ENCODE measurements at places on chromosomes 16 and 17. TPM values are rescaled to one million over a fixed set of nuclear protein-coding genes. Genes with fewer than 3 reads are reported as not detected.

DNA sequence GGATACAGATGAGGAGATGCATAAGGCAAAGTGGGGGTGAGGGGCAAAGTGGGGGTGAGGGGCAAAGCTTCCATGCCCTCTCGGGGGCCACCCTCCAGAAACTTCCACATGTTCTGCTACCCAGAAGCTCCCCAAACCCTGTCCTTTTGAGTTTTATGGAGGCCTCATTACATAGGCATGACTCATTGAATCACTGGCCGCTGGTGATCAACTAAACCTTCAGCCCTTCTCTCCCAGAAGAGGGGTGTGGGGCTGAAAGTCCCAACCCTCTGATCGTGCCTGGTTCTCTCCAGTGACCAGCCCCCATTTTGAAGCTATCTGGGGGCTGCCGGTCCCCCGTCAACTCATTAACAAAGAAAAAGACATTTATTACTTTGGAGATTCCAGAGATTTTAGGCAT lies 27.5 kb downstream of the ITGAE start:
- H3K27ac ChIP-seq: peak overlapping the region; percentile 79
- no peak overlapping the region for H3K4me3 ChIP-seq
- no peaks in the 10 kb centered on the region for H3K27me3 ChIP-seq
- H3K4me1 ChIP-seq: peaks cover 10% of the 10 kb centered on the region

- H3K27me3 ChIP-seq: peaks cover 5% of the 10 kb centered on the region
- H3K4me3 ChIP-seq: no peak overlapping the region
- H3K36me3 ChIP-seq: peaks cover 2% of the 10 kb centered on the region
- DNase-seq: no peak
- H3K4me1 ChIP-seq: peaks cover 15% of the 10 kb centered on the region
Measured at GRCh38 chr16:57576429-57576870, 34.0 kb downstream of the ADGRG5 start.

GRCh38 chr17:62998166-62998565 lies 32.1 kb downstream of the TANC2 start:
- peak overlapping the region; percentile 72 for H3K27ac ChIP-seq
- DNase-seq: no peak
- no peaks in the 10 kb centered on the region for H3K27me3 ChIP-seq

GRCh38 chr17:76689859-76690258 lies 20.9 kb downstream of the MXRA7 start:
- peaks cover 3% of the 10 kb centered on the region for H3K36me3 ChIP-seq
- no peak for DNase-seq
- H3K27me3 ChIP-seq: no peaks in the 10 kb centered on the region
- H3K4me1 ChIP-seq: peaks cover 61% of the 10 kb centered on the region
- no peak overlapping the region for H3K4me3 ChIP-seq

DNA sequence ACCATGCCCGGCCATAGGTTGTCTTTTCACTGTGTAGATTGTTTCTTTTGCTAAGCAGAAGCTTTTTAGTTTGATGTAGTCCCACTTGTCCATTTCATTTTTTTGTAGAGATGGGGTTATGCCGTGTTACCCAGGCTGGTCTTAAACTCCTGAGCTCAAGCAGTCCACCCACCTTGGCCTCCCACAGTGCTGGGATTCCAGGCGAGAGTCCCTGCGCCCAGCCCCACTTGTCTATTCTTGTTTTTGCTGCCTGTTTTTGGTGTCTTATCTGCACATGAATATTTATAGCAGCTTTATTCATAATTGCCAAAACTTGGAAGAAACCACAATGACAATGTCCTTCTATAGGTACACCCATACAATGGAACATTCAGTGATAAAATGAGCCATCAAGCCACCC lies 18.8 kb upstream of the SBK1 start:
- peaks cover 7% of the 10 kb centered on the region for H3K4me1 ChIP-seq
- no peaks in the 10 kb centered on the region for H3K36me3 ChIP-seq
- H3K4me3 ChIP-seq: no peak overlapping the region
- no peak for DNase-seq
- no peak overlapping the region for H3K27ac ChIP-seq

- no peaks in the 10 kb centered on the region for H3K36me3 ChIP-seq
- peaks cover 4% of the 10 kb centered on the region for H3K27me3 ChIP-seq
- H3K27ac ChIP-seq: peak overlapping the region; percentile 88
- H3K4me3 ChIP-seq: no peak overlapping the region
- DNase-seq: no peak
Measured at GRCh38 chr16:10827691-10828341, 9.2 kb upstream of the TVP23A start.

DNA sequence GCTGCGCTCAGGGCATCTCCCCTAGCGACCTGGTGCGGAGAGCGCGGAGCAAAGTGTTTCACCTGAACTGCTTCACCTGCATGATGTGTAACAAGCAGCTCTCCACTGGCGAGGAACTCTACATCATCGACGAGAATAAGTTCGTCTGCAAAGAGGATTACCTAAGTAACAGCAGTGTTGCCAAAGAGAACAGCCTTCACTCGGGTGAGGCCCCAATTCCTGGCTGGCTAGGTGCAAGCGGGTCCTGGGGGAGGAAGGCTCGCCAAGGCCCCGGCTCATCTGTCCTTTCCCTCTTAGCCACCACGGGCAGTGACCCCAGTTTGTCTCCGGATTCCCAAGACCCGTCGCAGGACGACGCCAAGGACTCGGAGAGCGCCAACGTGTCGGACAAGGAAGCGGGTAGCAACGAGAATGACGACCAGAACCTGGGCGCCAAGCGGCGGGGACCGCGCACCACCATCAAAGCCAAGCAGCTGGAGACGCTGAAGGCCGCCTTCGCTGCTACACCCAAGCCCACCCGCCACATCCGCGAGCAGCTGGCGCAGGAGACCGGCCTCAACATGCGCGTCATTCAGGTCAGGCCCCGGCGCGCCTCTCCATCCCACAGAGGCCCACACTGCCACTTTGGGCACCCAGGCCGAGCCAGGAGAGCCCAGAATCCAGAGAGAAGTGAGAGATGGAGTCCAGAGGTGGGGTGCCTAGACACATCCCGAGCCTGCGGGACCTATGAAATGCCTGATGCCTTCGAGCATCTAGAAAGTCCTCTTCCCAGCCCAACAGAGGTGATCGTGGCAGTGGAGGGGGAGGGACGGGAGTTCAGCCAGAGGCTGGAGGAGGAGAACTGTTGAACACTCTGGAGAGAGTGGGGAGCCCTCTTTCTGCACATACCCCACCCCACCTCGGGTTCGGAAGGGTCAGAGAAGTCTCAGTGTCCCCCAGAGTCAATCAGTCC lies 3.3 kb downstream of the LHX1 start:
- peaks cover 32% of the 10 kb centered on the region for H3K4me1 ChIP-seq
- DNase-seq: no peak
- H3K27ac ChIP-seq: no peak overlapping the region
- peaks cover 74% of the 10 kb centered on the region for H3K27me3 ChIP-seq
- no peak overlapping the region for H3K4me3 ChIP-seq

DNA sequence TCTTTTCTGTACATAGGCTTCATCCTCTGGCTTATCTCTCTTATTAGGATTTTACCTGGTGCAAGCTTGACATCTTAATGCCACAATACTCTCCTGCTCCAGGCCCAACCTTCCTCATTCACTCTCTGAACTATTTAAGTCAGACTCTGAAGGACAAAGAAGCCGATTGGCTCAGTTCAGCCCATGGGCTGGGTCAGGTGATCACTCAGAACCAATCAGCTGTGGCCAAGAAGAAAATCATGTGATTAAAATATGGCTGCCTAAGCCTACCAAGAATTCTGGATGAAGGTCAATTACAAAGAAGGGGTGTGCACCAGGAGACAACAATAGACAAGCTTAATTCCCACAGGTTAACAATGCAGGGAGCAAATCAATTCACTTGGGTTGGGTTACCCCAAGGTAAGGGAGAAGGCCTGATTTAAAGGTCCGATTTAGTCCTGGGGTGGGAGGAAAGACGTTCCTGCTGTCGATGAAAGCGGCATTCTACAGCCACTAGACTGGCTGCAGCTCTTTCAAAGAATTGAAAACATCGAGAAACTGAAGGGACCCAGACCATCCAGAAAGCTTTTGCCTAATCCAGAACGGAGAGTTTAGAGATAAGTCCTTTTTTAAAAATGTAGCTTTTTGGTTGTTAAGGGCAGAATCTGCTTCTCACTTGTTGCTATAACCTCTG lies 42.9 kb upstream of the NFAT5 start:
- no peak overlapping the region for H3K27ac ChIP-seq
- H3K27me3 ChIP-seq: no peaks in the 10 kb centered on the region
- DNase-seq: no peak
- no peaks in the 10 kb centered on the region for H3K36me3 ChIP-seq
- H3K4me1 ChIP-seq: peaks cover 29% of the 10 kb centered on the region

DNA sequence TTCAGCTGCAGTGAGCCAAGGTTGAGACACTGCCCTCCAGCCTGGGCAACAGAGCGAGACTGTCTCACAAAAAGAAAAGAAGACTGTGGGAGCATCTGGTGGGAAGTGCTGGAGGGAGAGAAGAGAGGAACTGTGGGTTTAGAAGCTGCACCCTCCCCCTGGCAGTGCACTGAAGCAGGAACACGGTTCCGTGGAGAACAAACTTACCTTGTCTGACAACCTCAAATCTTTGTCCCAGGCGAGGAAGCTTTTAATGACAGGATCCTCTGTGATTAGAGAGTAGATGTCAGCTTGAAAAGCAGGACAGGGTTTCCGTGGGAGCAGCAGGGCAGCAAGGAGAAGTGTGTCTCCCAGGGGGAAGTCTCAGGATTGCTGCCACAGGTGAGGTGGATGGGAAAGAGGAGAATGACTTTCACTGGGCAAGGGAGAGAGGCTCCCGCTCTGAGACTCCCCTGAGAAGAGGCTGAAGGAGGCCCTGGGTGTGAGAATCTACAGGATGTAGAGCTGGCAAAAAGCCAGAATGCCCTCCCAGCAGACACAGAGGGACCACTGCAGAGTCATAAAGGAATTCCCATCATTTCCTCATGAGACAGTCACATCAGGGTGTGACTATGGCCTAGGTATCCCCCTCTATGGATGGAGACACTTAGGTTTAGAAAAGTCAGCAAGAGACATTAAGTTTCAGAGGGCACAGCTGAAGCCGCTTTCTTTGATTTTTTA lies 22.9 kb downstream of the PRR11 start:
- H3K27me3 ChIP-seq: no peaks in the 10 kb centered on the region
- H3K4me3 ChIP-seq: no peak overlapping the region
- peaks cover 6% of the 10 kb centered on the region for H3K36me3 ChIP-seq
- no peak overlapping the region for H3K27ac ChIP-seq

- no peak overlapping the region for H3K27ac ChIP-seq
- H3K36me3 ChIP-seq: peaks cover 6% of the 10 kb centered on the region
- H3K4me1 ChIP-seq: no peaks in the 10 kb centered on the region
- no peak overlapping the region for H3K4me3 ChIP-seq
- H3K27me3 ChIP-seq: peaks cover 28% of the 10 kb centered on the region
Measured at GRCh38 chr16:73288520-73288919, 240.6 kb upstream of the ZFHX3 start.

DNA sequence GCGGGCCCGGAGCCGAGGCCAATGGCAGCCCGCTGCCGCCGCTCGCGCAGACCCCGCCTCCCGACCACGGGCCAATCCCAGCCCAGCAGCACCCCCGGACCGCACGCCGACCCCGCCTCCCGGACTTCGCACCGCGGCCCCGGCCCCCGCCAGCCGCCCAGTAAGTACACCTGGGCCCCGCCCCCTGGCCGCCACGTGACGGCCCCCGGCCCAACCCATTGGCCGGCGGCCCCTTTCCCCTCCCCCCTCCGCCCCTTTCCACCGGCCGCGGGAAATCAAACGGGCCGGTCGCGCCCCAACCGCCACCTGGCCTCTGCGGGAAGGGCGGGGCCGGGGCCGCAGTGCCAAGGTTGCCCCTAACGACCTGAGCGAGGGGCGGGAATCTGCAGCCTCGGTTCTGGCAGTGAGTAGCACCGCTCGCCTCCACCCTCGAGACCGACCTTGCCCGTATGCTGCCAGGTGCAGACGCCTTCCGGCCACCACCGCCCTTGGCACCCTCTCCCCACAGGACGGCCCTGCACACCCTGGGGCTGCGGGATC lies at the start of gene YBX2:
Gene YBX2 (minus strand): TSS at position 26 of the 540 bp plus-strand sequence. CDS start 139 bp downstream, outside the sequence.
- no peak within 1 kb of the TSS for H3K27ac ChIP-seq
- H3K4me3 ChIP-seq: peak within 1 kb of the TSS; percentile 55
- peaks cover 22% of the 10 kb centered on the region for H3K4me1 ChIP-seq

DNA sequence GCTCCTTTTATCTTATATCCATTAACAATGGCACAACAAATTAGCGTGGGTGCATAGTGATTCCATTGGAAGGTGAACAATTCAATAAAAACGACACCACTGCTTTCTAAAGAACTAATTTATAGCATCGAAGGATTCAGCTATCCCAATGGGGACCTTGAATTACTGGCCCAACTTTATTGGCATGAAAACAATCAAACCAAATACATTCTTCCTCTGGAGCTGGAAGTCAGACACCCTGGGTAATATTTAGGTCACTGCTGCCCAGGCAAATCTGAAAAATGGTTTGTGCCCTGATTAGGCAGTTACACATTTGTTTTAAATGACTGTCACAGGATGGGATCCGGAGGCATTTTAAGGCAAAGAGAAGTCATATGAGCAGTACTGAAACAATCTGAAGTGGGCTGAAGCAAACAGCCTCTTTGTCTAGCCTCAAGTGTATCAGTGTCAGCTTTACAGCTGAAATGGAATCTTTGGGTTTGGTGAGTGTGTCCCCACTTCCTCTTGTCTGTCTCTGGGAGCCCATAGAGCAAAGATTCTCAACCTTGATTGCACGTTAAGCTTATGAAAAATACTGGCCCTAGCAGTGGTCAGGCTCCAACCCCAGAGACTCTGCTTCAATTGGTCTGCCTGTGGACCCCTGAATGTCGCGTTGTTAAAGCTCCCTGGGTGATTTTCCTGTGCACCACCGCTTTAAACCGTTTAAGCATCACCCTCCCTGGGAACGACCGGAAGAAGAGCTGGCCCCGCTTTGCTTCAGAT lies 30.3 kb downstream of the CDK5R1 start:
- peaks cover 15% of the 10 kb centered on the region for H3K4me1 ChIP-seq
- H3K36me3 ChIP-seq: peaks cover 3% of the 10 kb centered on the region
- H3K27ac ChIP-seq: no peak overlapping the region
- DNase-seq: no peak
- no peaks in the 10 kb centered on the region for H3K27me3 ChIP-seq
- no peak overlapping the region for H3K4me3 ChIP-seq

DNA sequence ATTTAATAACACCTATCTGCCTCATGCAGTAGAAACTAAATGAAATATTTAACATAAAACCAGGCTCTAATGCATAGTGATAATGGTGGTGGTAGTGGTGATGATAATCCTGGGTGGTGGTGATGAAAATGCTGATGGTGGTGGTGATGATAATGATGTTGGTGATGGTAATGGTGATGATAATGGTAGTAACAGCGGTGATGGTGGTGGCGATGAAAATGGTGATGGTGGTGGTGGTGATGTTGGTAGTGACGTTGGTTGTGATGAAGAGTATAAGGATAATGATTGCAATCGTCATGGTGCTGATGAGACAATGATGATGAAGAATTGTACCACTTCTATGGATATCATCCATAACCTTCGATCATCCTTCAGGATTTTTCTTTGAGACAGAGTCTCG lies 173.7 kb upstream of the CDH11 start:
- H3K27ac ChIP-seq: no peak overlapping the region
- peaks cover 14% of the 10 kb centered on the region for H3K4me1 ChIP-seq
- H3K36me3 ChIP-seq: no peaks in the 10 kb centered on the region
- DNase-seq: no peak

Gene METTL16
- total RNA-seq: 23.2 TPM

Gene ITGA2B
- 2.0 TPM for total RNA-seq

Gene CHRNB1
- 12.2 TPM for total RNA-seq

Gene FOXN1
- total RNA-seq: not detected

Gene TCAP
- total RNA-seq: 0.64 TPM
